ENCODE measurements at places on chromosomes 2 and 18. TPM values are rescaled to one million over a fixed set of nuclear protein-coding genes. Genes with fewer than 3 reads are reported as not detected.

DNA sequence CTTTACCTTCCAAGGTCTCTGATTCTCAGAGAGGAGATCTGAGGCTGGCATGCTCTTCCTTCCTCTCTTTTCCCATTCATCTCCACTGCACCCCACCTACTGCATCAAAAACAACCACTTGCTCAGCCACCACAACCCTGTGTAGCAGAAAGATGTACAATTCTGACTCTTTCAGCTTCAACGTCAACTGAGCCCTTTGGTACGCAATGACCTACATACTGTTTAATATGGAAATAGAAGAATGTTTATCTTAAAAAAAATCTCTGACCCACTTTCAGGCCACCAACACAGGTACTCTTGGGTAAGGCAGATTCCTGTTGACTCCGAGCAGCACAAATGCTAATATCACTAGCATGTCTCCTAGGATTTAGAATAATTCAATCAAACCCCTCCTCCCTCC is 76.2 kb upstream of the AFF3 start:
- no peak for DNase-seq

Gene INHA
- 0.13 TPM for total RNA-seq

Gene RAPGEF4
- 0.26 TPM for total RNA-seq

- DNase-seq: no peak
These were observed 40.9 kb downstream of the BABAM2 start for GRCh38 chr2:27931361-27931950.

GRCh38 chr18:31723990-31724711 is 36.5 kb downstream of the SLC25A52 start:
- no peak for DNase-seq

Gene POTEI
- not detected for total RNA-seq

Gene APCDD1
- total RNA-seq: 0.64 TPM

- DNase-seq: peak; percentile 21
These were observed 246.7 kb downstream of the SMAD2 start for GRCh38 chr18:47683774-47684173.

DNA sequence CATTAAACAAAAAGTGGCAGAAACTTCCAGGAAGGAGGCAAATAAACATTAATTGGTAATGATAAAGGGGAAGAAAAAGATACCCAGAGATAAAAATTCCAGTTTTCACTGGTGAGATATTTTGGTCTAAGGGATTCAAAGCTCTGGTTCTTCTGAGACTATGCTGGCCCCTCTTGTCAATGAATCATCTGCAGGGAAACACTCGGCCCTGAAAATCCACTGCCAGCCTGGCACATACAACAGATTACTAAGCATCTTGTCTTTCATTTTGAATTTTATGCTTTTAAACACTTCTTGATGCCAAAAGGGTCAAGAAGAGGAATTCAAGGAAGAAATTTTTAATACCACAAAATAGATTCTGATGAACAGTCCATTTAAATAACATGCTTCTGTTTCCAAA is 1603.8 kb upstream of the ZEB2 start:
- DNase-seq: no peak

DNA sequence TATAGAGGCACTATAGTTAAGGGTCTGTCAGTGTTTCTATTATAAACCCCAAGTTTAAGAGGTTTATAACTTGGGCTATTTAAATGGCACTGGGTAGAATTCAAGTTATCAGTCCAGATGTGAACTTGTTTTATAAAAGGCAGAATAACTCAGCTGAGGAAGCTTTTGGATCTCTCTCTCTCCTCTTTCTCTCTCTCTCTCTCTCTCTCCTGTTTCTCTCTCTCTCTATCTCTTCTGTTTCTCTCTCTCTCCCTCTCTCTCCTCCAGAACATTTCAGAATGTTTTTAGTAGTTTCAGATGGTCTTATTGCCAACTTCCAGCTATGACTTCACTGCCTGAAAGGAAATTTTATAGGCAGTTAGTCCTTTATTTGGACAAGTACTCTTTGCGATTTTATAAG is 6.4 kb upstream of the BCL11A start:
- DNase-seq: no peak

Data from bronchial epithelial cell (primary cell).